IPS-NIHi11 (cell line): ENCODE measurements at places on chromosomes 5 and 9.

GRCh38 chr5:131514316-131515283 is 120.4 kb downstream of the RAPGEF6 start:
- DNase-seq, result no peak

DNA sequence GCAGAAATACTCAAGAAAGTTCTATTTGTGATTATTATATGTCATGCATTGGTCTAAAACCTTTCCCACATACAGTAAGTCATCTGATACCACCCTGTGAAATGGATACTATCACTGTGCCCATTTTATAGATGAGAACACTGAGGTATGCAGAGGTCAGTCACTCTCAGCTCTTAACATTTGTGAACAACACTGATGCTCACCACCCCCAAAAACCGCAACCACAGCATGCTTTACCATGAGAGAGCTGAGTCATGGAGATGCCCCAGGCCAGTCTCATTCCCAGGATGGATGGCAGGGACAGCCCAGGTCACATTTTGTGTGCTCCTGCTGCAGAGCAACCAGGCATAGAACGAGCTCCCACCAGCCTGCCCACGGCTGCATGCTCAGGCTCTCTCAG is 53.5 kb upstream of the IRX1 start:
- DNase-seq, result no peak

DNA sequence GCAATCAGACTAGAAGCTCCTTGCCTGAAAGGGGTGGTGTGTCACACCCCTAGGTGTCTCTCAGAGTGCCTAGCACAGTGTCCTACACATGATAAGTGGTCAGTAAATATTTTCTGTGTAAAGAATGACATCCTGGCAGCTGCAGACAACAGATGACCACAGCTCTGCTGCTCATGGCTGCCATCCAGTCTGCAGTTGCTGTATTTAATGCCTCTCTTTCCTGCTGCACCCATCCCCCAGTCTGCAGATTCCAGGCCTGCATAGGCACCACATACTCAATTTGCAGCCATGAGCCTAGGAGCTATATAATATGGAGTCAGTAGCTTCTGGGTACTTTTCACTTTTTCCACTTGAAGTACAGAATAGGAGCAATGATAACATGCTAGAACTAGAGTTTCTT is 94.9 kb upstream of the NR4A3 start:
- DNase-seq, result no peak

GRCh38 chr5:40017135-40017534 is 592.4 kb upstream of the DAB2 start:
- DNase-seq, result no peak

DNA sequence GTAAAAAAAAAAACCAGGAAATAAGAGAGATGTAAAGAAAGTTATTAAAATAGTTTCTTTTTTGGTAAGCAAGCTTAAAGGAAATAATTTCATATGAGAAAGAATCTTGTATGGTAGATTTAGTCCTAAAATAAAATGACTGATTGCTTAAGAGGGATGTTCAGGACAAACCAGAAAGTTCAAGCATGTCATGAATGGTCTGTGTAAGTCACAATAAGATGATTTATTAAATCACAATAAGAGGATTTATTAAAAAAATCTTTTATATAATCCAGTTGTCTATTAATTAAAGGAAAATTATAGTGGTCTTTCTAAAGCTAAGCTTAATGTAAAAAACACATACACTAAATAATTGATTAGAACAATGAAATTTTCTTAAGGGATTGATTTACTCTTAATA is 91.8 kb upstream of the OR13F1 start:
- DNase-seq, result no peak

GRCh38 chr9:2709645-2710101 is 7.6 kb upstream of the KCNV2 start:
- no peak for DNase-seq

DNA sequence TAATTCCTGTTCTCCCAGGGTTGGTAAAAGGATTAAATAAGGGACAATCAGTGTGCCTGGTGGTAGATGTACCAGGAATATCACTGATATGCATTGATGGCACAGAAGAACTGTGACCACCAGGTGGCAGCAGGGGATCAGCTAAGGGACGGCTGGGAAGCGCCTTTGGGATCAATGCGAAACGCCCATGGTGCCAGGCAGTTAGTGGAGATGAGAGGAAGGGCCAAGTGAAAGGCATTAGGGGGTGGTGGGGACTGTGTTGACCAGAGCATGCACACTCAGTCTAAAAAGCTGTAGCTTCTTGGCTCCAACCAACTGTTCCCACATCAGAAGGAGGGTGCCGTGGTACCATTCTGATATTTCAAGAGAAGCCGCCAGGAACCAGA is 55.6 kb downstream of the ARHGEF37 start:
- DNase-seq, result peak; percentile 79

DNA sequence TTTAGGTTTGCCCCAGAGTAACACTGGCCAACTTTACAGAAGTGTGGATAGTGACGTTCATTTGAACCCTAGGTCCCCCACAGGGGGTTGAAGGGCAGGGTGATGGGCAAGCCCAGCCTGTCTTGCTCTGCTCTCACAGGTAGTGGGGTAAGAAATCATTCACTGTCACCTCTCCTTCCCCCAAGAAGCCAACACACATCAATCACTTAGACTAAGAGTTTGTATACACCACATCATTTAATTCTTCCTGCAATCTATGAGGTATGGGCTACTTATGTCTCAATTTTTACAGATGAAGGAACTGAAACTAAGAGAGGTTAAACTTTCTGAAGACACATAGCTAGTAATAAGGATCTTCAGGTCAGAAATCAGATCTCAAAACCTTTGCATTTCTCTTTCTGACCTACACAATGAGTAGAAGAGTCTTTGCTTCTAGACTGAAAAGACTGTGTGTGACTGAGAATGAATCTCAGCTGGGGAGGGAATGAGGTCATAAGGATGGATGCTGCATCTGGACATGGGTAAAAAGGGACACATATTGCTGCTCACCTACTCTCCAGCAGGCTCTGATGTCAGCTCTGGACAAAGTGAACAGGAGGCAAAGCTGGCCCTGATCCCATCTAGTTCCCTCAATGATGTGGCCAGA is 81.0 kb upstream of the EQTN start:
- DNase-seq, result no peak

DNA sequence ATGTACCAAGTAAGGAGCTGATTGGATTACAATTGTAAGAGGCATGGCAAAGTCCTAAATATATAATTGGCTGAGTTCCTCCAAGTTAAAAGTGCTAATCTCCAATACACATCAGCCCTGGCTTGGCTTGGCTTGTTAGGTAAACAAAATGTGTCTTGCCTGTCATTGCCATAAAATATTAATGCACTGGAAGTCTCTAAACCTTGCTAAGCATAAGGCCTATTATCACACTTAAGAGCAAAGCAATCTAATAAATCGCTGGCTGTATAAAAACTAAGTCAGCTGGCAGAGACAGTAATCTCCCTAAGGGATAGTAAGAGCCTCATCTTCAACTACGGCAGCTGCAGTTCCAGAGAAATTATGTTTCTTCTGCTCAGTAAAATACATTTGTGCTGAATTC is 418.6 kb upstream of the GRAMD2B start:
- DNase-seq, result no peak

DNA sequence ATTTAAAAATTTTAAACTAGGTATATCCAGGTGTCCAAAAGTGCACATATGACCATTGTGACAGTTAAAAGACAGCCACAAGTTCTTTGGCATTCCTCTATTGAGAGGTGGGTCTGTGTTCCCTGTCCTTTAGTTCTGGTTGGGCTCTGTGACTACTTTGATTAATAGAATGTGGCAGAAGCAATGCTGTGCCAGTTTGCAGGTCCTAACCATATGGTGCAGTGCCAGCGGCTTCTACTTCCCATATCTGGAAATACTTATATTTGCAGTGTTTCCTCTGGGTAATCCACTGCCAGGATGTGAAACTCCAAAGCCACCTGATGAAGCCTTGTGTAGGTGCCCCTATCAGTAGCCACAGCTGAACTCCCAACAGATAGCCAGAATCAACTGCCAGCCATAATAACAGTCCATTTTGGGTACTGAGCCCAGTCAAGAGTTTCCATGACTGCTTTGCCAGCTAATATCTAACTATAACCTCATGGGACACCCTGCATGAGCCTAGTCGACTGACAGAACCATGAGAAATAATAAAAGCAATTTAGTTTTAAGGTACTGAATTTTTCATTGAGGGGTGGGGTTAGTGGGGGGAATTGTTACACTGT is 361.0 kb upstream of the SEMA6A start:
- DNase-seq, result no peak

- no peak for DNase-seq
These were observed 6.6 kb downstream of the RNF208 start for GRCh38 chr9:137215196-137215986.

- peak; percentile 35 for DNase-seq
These were observed 135.1 kb upstream of the EFNA5 start for GRCh38 chr5:107805824-107806223.

DNA sequence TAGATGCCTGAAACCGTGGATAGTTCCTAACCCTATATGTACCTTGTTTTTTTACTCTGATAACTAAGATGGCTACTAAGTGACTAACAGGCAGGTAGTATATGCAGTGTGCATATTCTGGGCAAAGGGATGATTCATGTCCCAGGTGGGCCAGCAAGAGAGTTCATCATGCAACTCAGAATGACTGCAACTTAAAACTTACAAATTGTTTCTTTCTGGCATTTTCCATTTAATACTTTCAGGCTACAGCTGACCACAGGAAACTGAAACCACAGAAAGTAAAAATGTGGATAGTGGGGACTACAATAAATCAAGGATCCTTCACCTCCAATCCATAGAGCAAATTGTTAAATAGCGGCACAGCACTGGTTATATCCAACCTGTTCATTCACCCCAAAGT is 30.7 kb upstream of the VCAN start:
- DNase-seq, result no peak

DNA sequence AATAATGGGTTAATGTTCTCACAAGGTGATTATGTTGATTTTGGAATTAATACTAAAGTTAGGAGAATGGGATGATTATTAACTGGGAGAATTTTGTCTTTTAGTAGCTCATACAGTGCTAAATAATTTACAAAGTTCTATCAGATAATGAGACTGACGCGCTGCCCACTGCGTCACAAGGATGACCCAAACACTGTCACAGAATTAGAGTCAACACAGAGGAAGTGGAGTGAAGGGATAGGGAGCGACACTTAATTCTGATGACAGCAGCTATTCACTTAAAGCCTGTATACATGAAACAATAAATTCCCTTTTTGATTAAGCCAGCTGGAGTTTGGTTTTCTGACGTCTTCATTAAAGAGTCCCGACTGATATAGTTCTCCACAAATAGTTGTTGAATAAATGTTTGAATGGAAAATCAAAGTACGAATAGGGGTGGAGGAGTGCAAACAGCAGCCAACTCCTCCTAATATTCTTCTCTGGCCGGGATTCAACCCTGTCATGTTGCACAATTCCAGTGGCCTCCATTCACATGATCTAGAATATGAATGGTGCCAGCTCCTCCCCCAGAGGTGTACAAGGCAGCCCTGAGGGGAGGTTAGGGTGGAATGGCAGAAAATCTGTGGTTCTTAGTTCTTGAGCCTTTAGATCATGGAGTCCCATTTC is 140.3 kb downstream of the PCSK1 start:
- no peak for DNase-seq

DNA sequence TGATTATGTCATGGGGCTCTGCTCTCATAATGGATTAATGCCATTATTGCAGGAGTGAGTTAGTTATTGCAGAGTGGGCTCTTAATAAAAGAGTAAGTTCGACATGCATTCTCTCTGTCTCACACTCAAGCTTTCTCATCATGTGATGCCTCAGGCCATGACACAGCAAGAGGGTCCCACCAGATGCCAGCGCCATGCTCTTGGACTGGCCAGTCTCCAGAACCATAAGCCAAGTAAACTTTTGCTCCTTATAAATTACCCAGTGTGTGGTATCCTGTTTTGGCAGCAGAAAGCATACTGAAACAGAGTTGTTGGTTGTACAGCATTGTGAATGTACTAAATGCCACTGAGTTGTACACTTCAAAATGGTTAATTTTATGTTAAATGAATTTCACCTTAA is 138.1 kb downstream of the MYO10 start:
- no peak for DNase-seq
